Stimulated activated CD4-positive, alpha-beta T cell treated with anti-CD3 and anti-CD28 coated beads, TNF-alpha, amount 100 ng/mL, for 1 hour (primary cell): ENCODE measurements at places on chromosomes 7 and 10.

DNA sequence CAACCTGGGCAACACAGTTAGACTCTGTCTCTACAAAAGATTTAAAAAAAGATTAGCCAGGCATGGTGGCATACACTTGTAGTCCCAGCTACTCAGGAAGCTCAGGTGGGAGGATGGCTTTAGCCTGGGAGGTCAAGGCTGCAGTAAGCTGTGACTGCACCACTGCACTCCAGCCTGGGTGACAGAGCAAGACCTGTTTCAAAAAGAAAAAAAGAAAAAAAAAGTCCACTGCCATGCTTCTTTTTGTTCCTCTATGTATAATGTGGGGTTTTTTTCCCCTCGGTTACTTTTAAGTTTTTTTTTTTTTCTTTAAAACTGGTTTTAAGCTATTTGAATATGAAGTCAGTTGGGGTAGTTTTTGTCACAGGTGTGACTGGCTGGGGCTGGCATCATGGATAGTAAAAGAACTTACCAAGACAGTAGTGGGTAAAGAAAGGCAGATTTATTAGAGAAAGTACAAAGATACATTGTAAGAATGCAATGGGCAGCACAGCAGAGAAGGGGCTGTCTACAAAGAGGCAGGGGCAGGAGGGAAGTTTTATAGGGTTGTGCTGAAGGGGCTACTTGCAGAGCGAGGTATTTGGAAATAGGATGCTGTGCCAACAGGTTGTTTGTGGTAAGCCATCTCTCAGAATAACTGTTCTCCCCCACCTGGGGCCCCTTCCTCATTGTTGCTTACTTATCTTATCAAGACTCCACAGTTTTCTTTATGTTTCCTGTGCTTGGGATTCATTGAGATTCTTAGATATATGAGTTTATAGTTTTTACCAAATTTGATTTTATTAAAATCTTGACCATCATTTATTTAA lies 177.3 kb downstream of the PHTF2 start:
- DNase-seq, result no peak

GRCh38 chr10:60288256-60288655 lies 101.4 kb downstream of the ANK3 start:
- no peak for DNase-seq

GRCh38 chr10:124741281-124741921 lies 2.8 kb downstream of the FAM53B start:
- peak; percentile 64 for DNase-seq

- DNase-seq, result no peak
These were observed 237.2 kb downstream of the CSTF2T start for GRCh38 chr10:51462076-51462779.

DNA sequence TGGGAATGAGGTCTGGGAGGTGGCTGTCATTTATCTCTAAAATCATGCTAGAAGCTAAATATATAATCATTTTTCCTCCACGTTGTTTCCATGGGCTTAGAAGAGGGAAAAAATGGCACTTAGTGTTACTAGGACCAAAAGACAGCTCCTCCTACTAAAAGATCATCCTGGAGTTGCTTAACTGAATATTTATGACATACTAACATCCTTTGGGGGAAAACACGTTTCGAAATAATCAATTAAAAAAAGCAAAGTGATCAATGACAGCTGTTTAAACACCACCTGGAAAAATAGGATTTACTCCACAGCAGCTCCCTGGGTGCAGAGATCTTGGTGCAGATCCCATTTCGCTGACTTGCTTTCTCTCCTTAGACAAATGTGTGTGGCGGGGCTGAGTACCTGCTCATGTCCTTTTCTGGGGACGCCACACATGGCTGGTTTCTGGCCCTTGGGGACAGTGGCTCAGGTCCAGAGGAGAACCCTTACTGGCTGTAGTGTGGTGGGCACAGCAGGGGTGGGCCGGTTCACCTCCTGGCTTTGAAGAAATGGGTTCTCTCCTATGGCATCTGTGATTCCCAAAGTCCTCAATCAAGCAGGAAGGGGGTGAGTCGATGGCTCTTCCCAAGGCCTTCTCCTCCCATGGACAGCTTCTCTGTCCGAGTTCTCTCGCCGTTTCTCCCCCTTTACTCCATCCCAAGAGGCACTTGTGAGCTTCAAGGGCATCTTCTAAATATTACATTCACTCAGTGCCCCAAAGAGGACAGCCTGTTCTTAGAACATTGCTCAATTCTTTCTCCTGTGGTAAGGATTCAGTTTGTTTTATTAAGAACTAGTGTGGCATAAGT lies 156.4 kb upstream of the KLF14 start:
- DNase-seq, result no peak

DNA sequence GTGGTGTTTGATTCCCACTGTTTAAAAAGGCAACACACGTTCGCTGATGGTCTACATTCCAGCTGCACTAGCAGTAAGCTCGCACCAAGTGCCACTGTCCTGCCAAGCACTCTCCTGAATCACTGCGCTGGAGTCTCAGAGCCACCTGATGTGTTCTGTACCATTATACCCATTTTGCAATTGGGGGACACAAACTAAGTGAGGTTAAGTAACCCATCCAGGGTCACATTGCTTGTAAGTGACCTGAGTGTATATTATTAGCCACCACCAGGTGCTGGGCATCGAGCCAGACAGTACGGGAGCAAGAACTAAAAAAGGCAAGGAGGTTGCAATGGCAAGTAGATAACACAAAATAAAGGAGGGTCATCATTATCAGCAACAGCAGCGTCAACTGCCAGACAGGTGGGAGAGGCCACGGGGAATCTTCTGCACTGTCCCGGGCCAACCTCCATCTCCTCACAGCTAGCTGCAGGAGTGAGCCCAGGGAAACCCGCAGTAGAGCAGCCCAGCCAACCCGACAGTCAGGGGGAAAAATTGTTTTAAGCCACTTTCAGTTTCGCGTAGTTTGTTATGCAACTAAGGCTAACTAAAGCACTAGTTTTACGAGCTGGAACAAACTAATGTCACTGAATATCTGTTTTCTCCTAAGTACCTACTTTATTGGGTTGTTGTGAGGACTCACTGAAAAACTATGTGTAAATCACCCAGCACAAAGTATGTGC lies 712 bp upstream of the CPVL start:
- no peak for DNase-seq
